T-helper 22 cell (primary cell): ENCODE measurements at places on chromosomes 3 and 15.

GRCh38 chr3:101484805-101485620 lies 28.0 kb downstream of the SENP7 start:
- DNase-seq = no peak

DNA sequence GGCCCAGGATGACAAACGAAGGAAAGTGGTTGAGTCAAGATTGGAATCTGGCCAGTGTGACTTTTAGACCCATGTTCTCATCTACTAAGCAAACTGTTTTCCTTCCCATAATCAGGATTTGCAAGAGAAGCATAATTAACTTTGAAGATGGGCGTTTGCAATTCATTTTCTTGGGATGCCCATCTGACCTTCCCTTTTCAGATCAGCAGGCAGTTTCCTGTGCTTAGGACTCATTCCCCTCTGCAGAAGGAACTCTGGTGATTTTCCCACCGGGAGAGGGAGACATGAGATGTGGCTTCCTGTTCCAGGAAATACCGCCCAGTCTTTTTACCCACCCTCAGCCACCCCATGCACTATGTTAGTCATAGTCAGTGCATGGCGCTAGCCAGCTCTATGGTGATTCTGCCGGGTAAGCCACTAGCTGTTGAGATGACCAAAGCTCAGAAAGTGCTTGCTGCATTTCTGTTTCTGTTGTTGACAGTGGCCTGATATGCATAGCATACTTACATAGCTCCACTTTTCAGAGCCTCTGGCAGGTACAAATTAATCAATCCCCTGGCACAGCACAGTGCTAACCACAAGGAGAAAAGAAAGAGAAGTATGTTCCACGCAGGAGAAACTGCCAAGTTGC lies 129.4 kb downstream of the VGLL4 start:
- no peak for DNase-seq

DNA sequence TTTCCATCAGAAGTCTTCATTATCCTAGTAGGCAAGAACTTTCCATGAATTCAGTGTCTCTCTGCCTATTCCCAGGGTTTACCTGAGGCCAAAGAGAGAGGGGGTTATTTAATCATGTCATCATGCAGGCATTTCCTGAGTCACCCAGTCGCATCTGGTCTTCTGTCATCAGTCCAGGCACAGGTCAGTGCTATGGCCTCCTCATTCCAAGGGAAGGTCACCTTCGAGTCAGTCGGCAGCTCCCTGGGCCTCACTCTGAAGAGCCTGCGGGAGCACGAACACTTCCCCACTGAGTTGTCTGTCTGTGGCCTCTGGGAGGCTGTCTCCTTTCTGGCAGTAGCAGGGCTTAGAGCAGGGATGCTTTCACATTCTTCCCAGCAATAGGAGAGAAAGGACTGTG lies 26.2 kb upstream of the LRTM1 start:
- no peak for DNase-seq

GRCh38 chr15:74722591-74722990 lies 2.7 kb downstream of the CYP1A1 start:
- no peak for DNase-seq

GRCh38 chr3:31191354-31191753 lies 296.9 kb upstream of the GADL1 start:
- DNase-seq = no peak

- no peak for DNase-seq
Measured at GRCh38 chr15:52018244-52018643, 775 bp upstream of the MAPK6 start.

GRCh38 chr3:172062761-172063160 lies 23.4 kb downstream of the FNDC3B start:
- DNase-seq = no peak

DNA sequence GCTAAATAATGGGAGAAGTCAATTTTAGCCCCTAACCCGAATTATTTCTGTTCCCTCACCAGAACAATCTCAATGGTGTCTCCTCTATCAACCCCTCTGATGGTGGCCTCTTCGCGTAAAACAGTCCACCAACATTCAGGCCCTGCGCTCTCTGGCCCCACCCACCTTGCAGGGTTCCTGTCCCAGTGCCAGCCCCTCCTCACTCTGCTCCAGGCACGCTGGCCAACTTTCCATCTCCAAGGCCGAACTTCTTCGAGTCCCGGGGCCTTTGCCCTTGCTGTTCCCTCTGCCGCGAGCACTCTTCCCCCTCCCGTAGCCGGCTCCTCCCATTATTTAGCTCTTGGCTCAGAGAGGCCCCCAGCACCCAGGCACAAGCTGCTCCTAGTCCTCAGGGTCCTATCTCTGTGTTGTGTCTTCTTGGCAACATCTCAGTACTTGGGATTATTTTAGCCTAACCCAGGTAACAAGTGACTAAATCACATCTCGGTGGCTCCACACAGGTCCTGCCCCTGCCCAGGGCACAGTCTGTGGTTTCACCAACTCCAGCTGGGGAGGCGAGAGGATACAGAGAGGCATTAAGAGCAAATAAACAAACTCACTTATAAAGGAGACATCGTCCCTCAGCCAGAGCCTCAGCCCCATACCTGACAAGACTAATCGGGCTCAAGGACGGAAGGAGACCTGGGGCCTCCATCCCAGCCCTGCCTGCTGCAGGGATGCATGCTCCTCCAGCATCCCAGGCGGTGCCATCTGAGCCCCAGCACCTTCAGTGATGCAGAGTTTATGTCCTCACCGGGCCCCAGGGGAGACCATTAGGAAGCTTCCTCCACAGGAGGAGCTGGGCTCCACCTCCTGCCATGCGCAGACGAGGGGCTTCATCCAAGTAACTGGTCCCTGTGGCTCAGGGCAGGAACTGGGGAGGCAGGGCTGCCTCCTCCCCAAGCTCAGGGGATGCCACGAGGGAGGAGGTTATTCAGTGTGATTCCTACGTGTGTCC lies 19.7 kb upstream of the IQSEC1 start:
- no peak for DNase-seq

- no peak for DNase-seq
Measured at GRCh38 chr3:42088803-42089530, 2.2 kb upstream of the TRAK1 start.

DNA sequence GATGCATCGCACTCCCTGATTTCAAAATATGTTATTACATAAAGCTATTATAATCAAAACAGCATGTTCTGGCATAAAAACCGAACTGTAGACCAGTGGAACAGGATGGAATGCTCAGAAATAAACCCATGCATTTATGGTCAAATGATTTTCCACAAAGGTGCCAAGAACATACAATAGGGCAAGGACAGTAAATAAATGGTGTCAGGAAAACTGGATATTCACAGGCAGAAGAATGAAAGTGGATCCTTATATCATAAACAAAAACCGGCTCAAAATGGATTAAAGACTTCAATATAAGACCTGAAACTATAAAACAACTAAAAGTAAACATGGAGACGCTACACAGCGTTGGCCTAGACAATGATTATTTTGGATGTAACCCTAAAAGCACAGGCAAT lies 22.6 kb downstream of the USP50 start:
- no peak for DNase-seq

DNA sequence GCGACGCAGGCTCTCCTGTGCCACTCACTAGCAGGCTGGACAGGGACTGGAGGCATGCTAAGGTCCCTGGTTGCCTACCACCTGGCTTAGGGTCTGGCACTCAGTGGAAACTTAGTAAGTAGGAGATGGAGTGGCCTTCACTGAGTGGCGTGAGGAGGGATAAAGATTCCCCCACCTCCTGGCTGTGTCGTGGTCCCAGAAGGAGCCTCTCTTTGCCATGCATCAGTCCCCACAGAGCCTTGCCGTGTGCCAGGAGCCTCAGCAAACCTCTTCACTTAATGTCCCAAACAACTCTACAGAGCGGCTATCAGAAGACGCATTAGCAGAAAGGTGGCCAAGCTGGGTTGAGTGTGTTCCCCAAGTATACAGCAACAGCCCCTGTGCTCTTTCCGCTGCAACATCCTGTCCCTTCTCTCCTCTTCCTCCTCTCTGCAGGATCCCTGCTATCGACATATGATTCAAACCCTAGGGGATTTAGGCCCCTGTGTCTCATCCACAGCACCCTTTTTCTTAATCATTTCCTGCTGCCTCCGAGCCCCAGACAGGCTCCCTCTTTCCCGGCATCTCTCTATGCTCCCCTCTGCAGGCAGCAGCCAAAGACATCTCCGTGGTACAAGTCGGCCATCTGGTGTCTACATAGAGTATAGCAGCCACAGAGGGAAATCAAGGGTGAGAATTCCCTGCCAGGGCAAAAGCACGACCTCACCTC lies 66.7 kb downstream of the SLC6A1 start:
- DNase-seq = no peak

DNA sequence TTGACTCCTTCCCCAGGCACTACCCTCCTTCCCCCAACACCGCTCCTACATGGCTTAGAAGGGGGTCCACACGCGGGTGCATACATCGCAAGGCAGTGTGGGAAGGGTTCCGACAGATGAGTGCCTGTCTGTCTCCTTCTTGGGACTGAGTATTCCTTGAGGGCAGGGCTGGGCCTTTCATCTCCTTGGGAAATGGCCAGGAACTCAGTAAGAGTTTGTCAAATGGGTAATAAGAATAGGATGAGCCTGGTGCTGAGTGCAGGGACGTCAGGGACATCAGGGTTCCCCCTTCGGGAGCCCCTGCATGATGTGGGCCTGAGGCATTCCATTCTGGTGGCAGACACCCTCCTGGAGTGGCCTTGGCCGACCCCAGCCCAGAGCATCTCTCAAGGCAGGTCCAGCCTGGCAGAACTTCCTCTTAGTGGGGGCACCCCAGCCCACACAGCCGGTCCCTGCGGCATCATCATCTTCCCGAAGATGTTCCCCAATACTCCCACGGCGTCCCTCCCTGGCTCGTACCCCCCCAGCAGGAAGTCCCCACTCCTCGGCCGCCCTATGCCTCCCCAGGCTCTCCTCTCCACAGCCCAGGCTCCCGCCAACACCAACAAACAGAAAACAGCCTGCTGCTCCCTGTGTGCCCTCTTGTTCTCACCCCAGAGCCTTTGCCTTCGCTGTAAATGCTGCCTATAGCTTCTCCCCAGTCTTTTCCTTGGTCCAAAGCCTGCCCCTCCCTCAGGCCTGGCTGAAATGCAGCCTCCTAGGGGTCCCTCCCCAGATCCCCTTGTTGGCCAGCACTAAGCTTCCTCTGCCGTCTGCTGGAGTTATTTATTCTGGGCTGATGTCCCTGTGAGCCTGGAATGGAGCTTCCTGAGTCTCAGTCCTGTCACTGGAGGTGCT lies 67.5 kb upstream of the LCTL start:
- DNase-seq = no peak

DNA sequence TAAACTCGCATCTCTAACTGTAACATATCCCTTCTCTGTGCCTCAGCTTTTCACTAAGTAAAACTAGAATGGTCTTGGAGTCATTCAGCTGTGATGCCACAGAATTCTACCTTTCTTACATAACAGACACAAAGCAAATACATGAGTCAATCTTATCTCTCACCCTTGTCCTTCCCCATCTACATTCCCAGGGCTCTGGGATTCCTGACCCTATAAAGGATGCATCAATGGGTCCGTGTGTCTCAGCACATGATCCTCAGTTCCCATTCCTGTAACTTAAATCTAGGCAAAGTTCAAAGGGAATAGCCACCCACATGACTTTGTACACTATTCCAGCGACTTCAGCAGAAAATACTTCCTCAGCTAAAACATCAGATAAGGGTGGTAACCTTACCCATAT lies 11.8 kb upstream of the ARL8B start:
- DNase-seq = no peak

DNA sequence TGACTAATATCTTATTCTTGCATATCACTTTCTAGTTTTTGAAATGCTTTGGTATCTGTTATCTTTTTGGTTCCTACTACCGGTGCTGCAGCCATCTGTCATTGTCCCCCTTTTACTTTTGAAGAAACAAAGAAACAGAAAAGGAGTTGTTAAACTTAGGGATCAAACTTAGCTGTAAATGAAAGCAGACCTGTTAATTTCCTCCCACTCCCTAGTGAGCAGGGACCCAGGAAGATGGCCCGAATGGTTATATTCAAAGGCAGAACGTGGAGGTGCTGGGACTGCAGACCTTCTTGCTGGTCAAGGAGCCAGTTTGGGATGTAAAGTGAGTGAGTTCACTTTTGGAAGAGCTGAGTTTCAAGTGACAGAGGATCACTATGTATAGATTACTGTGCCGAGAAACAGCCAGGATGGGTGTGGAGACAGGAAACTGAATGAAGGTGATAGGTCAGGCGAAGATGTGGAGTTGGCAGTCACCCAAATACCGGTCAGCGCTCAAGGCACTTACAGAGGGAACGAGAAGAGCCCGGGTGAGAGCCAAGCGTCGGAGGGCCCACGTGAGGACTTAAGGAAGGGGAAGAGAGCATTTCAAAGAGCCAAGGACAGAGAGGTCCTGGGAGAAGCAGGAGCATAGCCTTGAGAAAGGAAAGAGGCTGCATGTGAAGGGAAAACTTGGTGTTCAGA lies 20.1 kb downstream of the KBTBD8 start:
- DNase-seq = no peak

- DNase-seq = no peak
Measured at GRCh38 chr15:33007303-33007855, 187.1 kb downstream of the FMN1 start.

DNA sequence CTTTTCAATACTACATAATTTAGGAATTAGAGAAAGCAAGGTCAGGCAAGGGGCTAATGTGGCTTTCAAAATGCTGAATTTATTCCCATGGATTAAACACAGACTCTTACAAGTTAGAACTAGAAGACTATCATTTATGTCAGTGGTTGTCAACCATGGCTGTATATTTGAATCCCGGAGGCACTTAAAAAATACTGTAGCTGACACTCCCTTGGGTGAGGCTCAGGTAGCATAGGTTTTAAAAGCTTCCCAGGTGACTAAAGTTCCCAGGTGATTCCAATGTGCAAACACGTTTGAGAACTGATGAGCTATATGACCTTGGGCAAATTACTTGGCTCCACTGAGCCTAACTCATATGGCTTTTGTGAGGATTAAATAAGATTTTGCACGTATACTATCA lies 29.6 kb downstream of the AAGAB start:
- no peak for DNase-seq

DNA sequence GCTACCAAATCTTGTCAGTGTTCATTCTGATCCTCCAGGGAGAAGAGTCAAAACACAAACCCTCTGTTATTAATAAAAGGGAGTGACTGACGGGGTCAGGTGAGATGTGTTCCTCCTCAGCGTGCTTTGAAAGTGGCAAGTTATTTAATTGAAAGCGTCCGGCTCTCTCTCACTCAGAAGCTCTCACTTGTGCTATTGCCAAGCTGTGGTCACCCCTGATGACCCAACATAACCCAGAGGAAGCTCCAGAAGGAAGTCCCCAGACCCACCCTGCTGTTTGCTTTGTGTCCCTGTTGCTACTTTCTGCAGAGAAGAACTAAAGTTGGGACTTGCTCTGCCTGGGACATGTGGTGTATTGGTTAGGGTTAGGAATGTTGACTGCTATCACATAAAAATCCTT lies 235.6 kb downstream of the EDEM1 start:
- DNase-seq = no peak

GRCh38 chr3:44058022-44058867 lies 183.4 kb upstream of the TOPAZ1 start:
- DNase-seq = no peak
